ENCODE measurements at places on chromosomes 1 and 21.

DNA sequence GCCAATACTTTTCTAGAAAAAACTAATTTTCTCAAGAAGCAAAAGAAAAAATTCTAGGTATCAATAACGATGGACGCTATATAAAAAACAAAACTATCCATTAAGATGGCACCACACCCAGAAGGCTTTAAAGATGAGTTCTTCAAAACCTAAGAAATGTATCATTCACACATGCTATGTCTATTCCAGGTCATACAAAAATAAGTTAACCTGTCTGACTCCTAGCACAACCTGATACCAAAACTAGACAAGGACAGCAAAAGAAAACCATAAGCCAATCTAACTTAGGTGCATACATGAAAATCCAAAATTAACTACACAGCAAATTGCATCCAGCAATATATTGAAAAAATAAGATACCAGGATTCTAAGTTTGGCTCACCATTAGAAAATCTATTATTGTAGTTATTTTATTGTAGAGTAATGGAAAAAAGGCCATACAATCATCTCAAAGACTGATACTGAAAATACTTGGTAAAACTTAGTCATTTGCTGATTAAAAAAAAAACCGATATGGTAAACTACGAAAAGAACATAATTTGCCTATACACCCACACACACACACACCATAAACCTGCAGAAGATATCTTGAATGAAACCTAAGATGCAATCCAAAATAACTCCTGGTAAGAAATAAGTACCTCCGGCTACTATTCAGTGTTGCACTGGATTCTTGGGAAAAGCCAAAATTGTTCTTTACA is 55.0 kb downstream of the TRAF5 start:
- no peak for DNase-seq

DNA sequence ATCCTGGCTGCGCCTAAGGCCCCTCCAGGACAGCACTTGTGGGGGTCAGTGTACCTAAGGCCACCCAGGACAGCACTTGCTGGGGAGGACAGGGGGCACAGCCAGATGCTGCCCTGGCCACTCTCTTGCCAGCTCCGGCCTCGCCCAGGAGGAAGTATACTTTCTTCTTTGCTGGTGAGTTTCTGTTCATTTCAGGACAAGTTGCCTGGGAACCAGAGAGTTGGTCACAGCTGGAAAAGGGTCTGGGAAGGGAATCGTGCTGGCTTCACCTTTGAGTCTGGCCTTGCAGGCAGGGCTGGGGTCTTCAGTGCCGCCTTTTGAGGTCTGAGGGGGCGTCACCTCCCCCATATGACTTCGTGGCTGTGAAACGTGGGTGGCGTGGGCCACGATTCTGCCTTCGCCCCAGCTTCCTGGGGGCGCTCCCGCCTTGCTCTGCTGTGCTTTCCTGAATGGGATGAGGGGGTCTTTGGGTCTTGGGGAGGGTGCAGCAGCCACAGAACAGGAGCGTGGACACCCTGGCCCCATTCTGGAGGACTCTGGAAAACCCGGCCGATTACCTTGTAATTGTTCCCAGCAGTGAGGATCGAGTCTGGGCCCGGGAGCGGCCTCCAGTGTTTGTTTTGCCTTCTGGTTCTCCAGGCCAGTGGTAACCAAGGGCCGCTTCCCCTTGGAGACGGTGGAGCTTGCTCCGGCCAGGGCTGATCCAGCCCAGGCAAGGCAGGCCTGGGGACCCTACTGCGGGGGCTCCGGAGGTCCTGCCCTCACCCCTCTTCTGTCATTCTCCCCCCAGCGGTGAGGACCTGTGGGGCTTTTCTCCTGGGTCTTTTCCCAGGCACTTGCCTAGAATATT is 45.9 kb downstream of the SPSB1 start:
- DNase-seq, result no peak

DNA sequence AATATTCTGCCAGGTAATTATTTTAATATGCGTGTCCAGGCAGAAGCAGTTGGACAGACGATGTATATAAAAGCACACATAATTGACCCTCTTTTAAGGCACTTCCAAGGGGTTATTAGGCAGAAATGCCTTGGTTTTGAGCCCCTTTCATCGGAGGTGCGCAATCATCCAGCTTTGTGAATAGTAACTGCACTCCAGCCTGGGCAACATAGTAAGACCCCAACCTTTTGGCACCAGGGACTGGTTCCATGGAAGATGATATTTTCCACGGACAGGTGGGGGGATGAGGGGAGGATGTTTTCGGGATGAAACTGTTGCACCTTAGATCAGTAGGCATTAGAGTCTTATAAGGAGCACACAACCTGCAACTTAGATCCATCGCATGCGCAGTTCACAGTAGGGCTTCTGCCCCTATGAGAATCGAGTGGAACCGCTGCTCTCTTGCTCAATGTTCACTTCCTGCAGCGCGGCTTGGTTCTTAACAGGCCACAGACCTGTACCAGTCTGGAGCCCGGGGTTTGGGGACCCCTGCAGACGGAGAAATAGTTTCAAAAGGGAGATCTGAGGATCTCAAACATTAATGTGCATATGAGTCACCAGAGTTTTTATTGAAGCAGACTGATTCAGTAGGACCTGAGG is 1.8 kb upstream of the MCOLN2 start:
- no peak for DNase-seq

- DNase-seq, result no peak
Measured at GRCh38 chr1:228668553-228669241, 66.6 kb upstream of the RHOU start.

GRCh38 chr1:62012836-62013235 is 181.8 kb upstream of the L1TD1 start:
- no peak for DNase-seq

GRCh38 chr1:172376431-172376830 is 44.1 kb upstream of the C1orf105 start:
- DNase-seq, result no peak

All from fibroblast of the conjunctiva (primary cell).